ENCODE measurements at places on chromosomes 4 and X.

GRCh38 chr4:153747406-153747955, 12.3 kb downstream of the RNF175 start:
- DNase-seq: no peak

DNA sequence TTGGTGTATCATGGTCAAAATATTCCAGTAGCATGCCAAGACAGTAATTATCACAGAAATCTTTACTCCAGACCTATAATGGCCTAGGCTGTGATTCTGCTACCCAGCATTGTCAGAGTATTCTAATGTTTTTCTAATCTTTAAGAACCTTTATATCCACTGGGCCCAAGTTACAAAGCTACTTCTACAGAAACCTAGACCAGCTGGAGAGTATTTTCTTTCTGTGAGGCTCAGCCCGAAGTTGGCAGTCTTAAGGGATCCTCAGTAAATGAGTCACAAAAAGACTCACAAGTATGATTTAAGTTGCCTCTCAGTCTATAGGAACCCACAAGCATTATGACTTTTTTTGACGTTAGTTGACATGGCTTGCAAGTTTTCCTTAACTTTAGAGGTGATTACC, 638.5 kb upstream of the FAM241A start:
- peak; percentile 91 for DNase-seq

GRCh38 chrX:132539611-132540010, 50.8 kb upstream of the MBNL3 start:
- no peak for DNase-seq

DNA sequence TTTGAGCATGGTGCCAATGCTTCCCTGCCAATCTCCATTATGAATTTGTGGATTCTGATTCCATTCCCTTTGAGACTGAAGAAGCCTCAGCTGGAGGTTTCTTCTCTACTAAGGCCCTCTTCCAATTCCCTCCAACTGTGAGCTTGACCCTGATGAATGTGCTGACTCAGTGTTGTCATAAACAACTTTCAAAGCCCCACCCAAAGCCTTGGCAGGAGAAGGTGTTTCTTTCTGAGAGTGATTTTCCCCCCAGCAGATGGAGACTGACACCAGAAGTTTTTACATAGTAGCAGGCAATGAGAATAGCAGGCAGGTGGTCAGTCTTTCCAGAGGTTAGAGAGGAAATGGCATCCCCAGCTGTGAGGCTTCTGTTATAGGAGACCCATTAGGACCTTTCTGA, 53.1 kb downstream of the OCRL start:
- DNase-seq: peak; percentile 10

GRCh38 chr4:89249313-89249712, 58.3 kb downstream of the GPRIN3 start:
- no peak for DNase-seq

DNA sequence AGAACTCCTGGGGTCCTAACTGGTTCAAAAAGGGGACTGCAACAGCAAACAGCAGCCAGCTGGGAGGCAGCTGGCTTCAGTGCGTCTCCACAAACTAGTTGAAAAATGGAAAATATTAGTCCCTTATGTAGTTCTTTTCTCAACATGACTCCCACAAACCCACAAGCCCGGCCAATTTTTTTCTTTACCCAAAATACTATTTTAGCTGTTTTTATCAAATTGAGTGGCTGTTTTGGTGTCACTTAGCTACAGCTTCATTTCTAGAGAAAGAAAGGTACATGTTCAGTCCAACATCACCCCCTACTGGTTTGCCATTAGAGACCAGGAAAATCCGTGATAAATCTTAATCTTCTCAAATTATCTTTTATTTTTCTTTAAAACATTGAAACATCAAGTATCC, 97.2 kb downstream of the GUCY2F start:
- DNase-seq: peak; percentile 43

- DNase-seq: no peak
Observed at GRCh38 chr4:69757464-69757863, 3.0 kb downstream of the SULT1B1 start.

GRCh38 chr4:106493086-106493485, 124.5 kb upstream of the GIMD1 start:
- DNase-seq: peak; percentile 57

- no peak for DNase-seq
Observed at GRCh38 chr4:37895271-37895670, 4.4 kb downstream of the TBC1D1 start.

GRCh38 chr4:153413842-153414241, 52.3 kb upstream of the TMEM131L start:
- DNase-seq: peak; percentile 46

GRCh38 chr4:28772066-28772465, 1911.4 kb downstream of the STIM2 start:
- peak; percentile 81 for DNase-seq

DNA sequence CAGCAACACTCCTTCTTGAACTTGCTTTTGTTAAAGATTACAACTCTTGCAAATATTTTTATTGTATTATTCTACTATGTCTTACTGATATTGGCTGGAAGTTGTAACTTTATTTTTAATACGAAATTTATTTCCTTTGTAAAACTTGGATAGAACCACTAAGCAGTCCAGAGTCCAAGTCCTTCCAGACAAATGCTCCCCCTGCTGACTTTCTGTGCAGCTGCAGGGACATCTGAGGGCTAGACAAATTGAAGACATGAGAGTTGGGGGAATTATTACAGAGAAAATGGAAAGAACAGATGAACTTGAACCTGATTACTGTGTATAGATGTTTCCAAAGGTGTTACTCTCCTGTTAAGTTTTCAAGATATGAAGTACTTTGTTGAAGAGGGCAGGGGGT, 238.8 kb downstream of the GRIA3 start:
- DNase-seq: peak; percentile 45

DNA sequence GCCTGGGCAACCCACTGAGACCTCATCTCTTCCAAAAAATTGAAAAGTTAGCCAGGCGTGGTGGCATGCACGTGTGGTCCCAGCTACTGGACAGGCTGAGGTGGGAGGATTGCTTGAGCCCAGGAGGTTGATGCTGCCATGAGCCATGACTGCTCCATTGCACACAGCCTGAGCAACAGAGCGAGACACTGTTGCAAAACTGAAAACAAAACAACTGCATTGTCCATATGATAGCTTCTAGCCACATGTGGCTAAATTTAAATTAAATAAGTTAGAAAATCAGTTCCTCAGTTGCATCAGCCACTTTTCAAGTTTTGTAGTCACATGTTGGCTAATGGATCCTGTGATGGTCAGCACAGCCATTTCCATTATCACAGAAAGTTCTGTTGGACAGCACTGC, 67.9 kb downstream of the GAB1 start:
- DNase-seq: no peak

GRCh38 chr4:16225863-16226815, at the start of gene TAPT1:
TAPT1 (minus strand) TSS chr4:16226471; CDS start chr4:16226457, 14 bp downstream.
- DNase-seq: peak; percentile 62

- DNase-seq: no peak
Observed at GRCh38 chrX:94831364-94831763, 1157.4 kb downstream of the FAM133A start.

DNA sequence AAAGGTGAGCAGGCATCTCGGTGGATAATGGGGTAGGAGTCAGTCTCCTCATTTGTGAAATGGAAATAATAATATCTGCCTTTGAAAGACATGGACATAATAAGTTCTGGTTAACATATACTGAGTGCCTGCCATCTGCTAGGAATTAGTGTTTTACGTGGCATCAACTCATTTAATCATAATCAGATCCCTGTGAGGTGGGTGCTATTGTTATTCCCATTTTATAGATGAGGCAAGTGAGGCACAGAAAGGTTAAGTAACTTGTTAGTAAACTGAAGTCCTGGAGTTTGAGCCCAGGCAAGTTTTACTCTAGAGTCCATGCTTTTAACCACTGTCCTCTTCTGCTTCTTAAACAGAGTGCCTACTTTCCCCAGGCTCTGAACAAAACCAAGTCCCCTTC, 7.5 kb downstream of the CCDC120 start:
- DNase-seq: no peak

DNA sequence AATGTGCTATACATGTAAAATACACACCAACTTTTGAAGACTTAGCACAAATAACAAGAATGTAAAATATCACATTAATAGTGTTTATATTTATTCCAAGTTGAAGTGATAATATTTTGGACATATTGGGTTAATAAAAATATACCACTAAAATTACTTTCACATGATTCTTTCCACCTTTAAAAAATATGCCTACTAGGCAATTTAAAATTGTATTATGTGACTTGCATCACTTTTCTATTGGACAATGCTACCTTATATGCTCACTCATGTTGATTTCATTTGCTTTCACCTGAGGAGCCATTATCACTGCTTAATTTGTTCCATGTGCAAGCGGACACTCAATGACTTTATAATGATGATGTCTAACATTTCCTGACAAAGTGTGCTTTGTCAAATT, 3.4 kb upstream of the PACRGL start:
- no peak for DNase-seq

DNA sequence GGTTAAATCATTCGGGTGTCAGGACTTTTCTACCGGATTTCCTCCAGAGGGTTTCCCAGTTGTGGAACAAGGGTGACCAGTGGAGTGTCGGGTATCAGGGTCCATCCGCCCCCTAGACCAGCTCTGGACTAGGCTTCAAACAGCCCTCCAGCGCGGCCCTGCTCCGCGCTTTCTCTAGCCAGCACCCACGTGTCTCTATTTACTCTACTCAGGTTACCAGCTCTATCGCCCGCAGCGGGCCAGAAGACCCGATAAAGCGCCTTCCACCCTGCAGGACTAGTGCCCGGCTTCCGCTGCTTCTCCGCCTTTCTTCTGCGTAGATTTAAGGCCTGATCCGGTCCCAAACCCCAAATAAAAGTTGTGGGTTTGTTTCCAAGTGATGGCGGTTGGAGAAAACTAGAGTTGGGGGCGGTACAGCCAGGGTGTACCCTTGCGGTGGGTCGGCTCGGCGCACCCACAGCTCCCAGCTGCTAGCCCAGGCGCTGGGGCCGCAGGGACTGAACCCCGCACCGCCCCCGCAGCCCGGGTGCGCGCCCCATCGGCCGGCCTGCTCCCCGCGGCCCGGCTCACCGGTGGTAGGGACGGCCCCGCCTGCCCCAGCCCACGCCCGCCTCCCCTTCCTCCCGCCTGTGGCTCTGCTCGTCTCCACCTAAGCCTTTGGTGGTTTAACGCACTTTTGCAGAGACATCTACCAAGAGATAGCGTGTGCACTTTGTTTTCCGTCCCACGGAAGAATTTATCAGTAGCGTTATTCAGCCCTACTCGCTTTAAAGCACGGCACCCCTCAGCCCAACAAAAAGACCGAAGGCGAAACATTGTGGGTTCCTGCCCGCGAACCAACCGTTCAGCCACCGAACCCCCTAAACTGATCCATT, 2.1 kb downstream of the LEF1 start:
- no peak for DNase-seq

DNA sequence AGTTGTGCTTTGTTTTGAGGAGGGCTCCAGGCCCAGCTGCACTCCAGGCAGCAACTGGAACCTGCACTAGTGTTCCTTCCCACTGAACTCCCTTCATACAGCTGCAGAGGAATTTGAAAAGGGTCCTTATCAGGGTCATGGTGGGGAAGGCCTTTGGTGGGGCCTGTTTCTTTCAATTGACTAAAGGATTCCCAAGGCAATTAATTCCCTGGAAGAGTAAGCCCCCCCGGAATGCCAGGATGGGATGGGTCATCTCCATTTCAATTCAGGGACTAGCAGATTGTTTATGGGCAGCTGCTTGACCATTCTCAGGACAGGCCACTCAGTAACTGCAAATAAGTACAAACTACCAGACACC, 45.3 kb downstream of the TSC22D3 start:
- no peak for DNase-seq

DNA sequence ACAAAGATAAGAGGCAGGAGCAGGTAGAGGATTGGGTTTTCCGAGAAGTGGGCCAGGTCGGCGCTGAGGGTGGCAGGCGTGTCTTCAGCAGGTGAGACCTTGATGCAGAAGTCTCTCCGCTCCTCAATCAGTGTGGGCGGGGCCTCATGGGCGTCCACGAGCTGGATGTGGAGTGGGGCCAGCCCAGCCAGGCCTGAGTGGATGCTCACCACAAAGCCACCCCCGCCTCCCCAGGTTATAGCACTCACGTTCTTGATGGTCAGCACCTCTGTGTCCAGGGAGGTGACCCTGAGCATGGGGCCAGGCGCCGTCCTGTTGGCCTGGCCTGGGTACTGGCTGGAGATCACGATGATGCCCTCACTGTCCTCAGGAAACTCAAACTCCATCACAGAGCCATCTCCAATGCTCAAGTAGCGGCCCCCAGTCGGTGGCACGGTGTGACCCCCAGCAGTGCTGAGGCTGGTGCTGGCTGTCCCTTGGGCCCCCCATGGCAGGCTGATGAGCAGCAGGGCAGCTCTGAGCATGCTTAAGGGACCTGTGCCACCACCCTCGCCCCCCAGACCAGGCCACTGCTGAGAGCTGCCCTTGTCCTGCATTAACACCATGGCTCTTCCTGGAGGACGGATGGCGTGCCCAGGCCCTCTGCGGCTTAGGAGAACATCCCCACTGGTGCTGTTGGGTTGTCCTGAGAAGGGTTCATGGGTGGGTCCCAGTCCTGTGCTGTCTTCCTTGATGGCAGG, 1.9 kb downstream of the SLC10A3 start:
- DNase-seq: no peak

DNA sequence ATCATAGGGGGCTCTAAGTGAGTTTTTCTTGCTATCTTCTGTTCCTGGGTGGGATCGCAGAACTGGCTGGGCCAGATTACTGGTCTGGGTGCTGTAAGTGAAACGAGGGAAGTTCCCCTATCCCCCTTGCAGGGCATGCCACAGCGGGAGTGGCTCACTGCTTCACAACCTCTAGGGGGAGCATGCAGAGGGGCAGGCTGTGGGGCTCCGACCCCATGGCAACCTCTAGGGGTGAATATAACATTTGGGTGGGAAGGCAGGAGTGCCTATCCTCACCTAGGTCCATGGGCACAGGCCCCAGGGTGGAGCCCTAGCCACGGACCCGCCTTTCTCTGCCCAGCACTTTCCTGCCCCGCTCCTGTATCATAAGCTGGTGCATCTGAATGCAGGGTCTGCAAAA, 1.7 kb upstream of the RRAGB start:
- no peak for DNase-seq

DNA sequence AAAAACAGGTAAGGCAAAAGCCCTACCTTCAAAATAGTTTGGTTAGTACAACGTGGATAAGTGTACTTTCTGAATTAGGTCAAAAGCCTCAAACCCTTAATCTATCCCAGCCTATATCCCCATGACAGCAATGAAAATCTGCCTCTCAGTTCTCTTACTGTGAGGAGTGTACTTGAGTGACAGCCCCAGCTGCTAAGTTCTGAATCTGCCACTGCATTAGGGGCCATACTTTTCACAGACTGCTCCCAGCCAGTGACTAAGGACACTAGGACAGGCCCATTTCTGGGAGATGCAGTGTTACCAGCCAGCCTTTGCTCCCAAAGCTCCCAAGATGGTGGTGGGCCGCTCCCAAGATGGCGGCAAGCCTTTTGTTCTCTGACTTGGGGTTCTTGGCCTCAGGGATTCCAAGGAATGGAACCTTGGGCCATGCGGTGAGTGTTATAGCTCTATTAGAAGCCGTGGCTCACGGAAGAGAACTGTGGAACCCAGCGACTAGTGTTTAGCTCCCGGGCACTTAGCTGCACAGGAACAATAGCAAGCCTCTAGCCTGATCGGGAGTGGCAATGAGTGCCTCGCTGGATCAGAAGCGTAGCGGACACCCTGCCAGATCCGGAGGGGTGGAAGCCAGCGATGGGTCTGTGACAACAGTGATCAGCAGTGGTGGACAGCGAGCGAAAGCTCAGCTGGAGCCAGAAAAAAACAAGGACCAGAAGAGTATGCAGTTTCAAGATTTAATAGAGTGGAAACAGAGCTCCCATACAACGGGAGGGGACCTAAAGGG, 175.6 kb upstream of the NRK start:
- no peak for DNase-seq

GRCh38 chrX:76427560-76428242, at the start of gene MAGEE1:
MAGEE1 (plus strand) TSS chrX:76427710; CDS start chrX:76427931, 221 bp downstream.
- DNase-seq: peak; percentile 58

GRCh38 chrX:148741441-148741840, 241.0 kb downstream of the AFF2 start:
- DNase-seq: no peak
